ENCODE measurements at places on chromosomes 3 and 15.
A peak's percentile ranks its signal among the peaks of the same experiment; 100 is the strongest.

GRCh38 chr15:45586125-45586524, 1.1 kb upstream of the BLOC1S6 start:
- DNase-seq = no peak

DNA sequence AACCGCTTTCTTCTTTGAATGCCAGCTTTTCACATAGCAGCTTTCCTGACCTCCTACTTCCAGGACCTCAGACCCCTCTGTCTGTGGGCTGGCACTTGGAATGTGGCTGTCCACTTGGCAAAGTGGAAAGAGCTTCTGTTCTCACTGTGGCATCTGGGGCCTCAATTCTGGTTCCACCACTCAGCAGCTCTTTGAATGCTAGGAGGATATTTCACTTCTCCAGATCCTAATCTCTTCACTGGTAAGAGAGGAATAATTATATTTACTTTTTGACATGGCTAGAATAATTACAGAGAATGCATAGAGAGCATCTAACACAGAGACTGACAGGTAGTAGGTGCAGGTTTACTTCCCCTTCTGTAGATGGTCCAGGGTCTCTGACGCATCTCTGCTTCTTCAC, 405.9 kb downstream of the LPP start:
- DNase-seq = no peak

DNA sequence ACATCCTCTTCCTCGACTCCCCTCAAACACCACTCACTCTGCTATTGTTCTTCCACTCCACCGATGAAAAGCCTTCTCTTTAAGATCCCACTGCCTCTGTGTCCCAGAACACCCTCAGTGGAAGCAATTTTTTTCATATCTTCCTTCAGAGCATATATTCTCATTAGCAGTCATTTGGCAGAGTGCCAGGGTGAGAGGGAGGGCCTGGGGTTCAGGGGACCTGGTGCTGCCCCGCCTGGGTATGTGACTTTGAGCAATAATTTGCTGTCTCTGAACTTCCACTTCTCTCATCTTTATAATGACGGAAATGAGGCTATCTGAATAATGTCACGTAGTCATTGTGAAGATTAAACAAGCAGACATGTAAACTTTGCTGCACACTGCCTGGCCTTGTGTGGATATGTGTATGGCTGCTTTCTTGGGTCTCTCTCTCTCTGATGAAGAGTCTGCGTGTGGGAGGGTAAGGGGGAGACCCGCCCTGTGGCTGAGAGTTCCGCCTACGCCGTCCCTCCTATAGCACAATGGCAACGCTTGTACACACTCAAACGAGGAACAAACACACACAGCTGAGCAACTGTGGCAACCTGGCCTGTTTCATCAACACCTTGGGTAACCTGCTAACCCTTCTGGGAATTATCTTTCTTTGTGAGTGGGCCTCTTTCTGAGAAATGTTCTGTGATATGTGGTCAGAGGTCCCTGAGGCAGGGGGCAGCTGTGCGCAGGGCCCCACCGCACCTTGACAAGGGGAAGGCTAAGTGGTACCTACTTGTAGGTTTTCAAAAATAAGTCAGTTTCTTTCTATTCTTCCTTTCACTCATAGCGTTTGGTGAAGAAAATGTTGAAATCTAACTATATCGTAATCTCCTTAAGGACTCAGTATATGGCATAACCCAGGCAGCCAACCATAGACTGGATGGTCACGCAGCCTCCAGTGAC, 369.8 kb downstream of the SV2B start:
- no peak for DNase-seq

- DNase-seq = no peak
Observed at GRCh38 chr3:184188080-184188479, 2.1 kb downstream of the ABCF3 start.

DNA sequence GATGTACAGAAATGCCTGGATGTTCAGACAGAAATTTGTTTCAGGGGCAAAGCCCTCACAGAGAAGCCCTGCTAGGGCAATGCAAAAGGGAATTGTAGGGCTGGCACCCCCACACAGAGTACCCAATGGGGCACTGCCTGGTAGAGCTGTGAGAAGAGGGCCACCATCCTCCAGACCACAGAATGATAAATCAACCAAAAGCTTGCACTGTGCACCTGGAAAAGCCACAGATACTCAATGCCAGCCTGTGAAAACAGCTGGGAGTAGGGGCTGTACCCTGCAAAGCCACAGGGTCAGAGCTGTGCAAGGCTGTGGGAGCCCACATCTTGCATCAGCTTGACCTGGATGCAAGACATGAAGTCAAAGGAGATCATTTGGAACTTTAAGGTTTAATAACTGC, 477.9 kb upstream of the NECTIN3 start:
- no peak for DNase-seq

DNA sequence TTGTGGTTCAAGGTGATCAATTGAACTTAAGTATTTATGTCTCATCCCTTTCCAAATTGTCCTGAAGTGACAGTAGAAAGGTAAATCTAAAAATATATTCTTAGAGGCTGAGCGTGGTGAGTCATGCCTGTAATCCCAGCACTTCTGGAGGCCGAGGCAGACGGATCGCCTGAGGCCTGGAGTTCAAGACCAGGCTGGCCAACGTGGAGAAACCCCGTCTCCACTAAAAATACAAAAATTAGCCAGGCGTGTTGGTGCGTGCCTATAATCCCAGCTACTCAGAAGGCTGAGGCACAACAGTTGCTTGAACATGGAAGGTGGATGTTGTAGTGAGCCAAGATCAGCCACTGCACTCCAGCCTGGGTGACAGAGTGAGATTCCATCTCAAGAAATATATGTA, 226.6 kb downstream of the DPH6 start:
- no peak for DNase-seq

DNA sequence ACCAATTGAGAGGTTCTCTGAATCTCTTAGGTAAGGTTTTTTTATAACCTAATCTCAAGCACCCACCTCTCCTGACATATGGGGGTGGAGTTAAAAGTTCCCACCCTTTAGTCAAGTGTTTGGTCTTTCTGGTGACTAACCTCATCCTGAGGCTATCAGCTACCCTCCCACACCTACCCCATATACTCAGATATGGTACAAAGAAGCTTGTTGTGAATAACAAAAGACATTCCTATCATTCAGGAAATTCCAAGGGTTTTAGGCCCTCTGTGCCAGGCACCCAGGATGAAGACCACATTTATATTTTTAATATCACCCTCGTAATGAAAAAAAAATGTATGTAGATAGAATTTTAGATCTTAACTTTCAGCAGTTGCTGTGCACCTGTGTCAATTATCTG, 9.0 kb downstream of the CHMP2B start:
- DNase-seq = peak; percentile 23

- no peak for DNase-seq
Observed at GRCh38 chr3:13415236-13415986, 4.7 kb downstream of the NUP210 start.

DNA sequence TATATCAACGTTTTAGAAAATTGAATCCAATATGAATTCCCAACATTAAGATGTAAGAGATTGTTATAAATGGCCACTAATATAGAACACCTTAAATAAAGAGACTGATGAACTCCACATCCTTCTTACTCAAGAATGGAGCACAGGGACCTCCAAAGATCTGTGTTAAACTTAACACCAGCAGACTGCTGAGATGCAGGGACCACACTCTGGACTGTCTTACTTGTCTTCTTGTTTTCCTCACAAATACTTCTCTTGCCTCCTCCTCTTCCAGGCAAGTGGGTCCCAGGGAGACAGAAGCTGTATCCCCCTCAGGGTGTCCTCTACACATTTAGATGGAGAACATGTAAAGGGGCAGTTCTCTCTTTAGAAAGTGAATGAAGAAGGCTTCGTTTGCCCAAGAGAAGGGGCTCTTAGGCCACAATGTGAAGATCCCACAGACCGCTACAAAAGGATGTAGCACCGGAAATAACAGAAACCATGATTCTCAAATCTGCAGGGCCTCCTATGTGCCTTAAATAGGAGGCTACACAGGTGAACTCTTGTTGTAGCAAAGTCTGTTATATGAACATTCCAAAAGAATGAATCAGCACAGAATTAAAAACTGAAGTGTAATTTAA, 52.2 kb downstream of the SATB1 start:
- DNase-seq = no peak

DNA sequence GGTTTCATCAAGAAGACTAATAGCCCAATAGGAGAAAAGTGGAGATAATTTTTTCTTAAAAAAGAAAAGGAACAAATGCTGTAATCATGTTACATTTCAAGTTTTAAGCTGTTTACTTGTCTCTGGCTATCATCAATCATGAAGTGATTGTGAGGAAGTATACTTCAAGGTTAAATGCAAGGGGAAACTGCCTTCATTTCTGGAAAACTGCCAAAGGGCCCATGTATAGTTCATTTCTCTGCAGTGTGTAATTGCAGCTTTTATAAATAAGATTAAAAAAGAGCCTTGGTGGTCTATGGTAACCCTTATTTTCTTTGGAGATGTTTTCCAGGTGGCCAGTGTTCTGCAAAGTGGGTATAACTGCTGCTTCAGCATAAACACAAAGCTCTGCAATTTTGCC, 101.9 kb downstream of the GRM7 start:
- no peak for DNase-seq

- DNase-seq = no peak
Observed at GRCh38 chr3:100613721-100614390, 4.5 kb downstream of the ADGRG7 start.

DNA sequence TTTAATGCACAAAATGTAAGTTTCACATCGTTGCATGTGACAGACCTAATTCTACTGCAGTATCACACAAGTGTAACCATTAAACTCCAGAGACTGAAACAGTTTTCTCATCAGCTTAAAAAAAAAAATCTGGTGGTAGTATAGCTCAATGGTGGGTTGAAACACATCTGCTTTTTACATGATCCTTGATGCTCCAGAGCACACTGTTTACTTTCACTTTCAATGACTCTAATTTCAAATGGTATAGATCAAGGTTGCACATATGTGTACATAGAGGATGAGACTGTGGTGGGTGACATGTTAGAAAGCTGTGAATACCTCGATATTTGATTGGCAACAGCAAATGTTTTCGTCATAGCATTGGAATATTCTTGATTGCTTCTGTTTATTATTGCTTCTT, 22.4 kb downstream of the MCTP2 start:
- no peak for DNase-seq

- no peak for DNase-seq
Observed at GRCh38 chr3:117512975-117513374, 803.4 kb downstream of the TUSC7 start.

DNA sequence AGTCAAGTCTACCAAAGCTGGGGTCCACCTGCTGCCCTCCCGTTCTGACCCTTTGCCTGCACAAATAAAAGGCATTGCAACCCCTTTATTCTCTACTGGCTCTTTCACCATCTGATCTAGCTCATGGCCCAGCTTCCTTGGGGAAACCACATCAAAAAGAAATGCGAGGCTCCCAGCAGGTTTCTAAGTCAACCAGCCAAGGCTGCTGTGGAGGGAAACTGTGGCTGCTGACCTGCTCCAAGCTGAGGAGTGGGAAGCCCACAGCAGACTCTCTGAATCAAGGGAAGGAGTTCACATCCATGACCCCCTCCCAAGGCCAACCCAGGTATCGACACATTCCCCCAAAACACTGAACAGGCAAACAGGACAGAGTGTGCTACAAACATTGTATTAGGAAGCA, 25.2 kb upstream of the SLCO2A1 start:
- no peak for DNase-seq

DNA sequence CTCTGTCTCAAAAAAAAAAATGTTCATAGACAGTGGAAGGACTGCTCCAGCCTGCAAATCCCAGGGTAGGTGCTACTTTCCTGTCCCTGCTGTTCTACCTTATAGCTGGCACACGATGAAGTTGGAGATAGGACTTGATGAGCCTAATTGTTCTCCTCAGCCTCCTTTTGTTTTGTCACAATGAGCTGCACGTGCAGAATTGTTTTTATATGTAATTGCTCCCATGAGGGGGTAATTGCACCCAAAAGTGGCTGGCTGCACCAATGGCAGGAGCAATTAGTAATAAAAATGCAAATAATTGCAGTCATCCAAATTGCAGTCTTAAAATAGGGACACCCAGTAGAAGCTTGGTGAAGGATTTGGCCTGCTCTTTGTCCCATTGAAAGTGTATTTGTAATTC, 63.0 kb upstream of the PFN2 start:
- no peak for DNase-seq

DNA sequence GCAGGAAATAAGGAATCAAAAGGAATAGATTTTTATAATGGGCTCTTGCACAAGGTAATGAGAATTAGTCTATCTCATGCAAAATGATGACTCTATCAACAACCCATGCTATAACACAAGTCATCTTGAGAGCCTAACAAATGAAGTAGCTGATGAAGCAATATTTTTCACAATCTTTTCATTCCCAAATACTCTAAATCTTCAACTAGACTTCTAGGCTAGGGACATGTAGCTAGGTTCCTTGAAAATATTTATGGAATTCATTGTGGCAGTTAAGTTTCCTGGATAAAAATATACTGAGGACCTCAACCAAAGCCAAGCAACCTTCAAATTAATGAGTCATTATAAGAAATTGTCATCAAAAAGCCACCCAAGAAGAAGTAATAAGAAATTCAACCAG, 55.4 kb downstream of the DCBLD2 start:
- DNase-seq = no peak

GRCh38 chr3:127363171-127363570, 75.3 kb upstream of the PRR20G start:
- DNase-seq = no peak

- no peak for DNase-seq
Observed at GRCh38 chr3:186176373-186176990, 67.6 kb upstream of the ETV5 start.

DNA sequence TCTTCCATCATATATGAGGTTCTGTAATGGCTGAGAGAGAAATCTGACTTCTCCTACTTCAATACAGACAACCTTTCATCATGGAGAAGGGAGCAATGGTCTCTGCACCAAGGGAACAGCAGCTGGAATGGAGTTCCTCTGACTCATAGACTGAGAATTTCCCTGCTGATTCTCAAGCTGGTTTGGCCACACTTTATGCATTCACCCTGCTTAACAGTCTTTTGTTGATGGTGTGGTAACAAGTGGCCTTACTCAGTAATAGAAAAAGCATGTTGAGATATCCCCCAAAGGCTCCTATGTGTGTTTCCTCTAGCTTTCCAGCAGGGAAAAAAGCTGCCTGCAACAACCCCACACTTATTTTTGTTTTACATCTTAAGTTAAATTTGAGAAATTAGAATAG, 138.1 kb downstream of the GREM1 start:
- DNase-seq = peak; percentile 44

GRCh38 chr3:98021830-98022560, 13.1 kb downstream of the GABRR3 start:
- no peak for DNase-seq

GRCh38 chr3:30893678-30894325, 659 bp downstream of the GADL1 start:
- no peak for DNase-seq

DNA sequence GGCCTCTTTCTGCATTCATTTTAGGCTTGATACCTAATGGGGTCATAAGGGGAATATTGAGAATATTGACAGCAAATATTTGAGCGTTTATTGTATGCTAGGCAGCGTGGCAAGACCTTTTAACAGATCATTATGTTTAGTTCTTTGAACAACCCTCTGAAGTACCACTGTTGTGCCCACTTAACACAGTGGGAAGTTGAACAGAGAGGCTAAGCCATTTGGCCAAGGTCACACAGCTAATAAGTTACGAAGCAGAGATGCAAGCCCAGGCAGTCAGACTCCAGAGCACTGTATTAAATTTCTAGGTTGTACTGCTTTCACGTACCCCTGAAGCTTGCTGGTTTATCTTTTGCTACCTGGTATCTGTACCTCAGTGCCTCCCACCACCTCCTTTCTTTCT, 1.1 kb downstream of the RAB7A start:
- no peak for DNase-seq

GRCh38 chr15:80153900-80154299, 1.1 kb downstream of the FAH start:
- no peak for DNase-seq

GRCh38 chr3:134143828-134144401, 106.7 kb downstream of the RYK start:
- no peak for DNase-seq

Measured in GM23338 (cell line).